Activated T-helper 17 cell treated with anti-CD3 and anti-CD28 coated beads, Interleukin-2, amount 50 U/mL, for 72 hours (primary cell): ENCODE measurements at places on chromosomes 1 and 21. TPM values are rescaled to one million over a fixed set of nuclear protein-coding genes. Genes with fewer than 3 reads are reported as not detected.

- ATAC-seq, result no peak
Observed at GRCh38 chr1:158122833-158123388, 57.8 kb upstream of the CD1D start.

DNA sequence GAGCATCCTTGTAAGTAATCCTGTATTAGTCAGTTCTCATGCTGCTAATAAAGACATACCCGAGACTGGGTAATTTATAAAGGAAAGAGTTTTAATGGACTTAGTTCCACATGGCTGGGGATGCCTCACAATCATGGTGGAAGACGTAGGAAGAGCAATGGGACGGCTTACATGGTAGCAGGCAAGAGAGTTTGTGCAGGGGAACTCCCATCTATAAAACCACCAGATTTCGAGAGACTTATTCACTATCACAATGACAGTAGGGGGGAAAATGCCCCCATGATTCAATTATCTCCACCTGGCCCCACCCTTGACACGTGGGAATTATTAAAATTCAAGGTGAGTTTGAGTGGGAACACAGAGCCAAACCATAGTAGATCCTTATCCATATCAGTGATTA, 124.7 kb downstream of the HIVEP3 start:
- ATAC-seq, result peak; percentile 46

DNA sequence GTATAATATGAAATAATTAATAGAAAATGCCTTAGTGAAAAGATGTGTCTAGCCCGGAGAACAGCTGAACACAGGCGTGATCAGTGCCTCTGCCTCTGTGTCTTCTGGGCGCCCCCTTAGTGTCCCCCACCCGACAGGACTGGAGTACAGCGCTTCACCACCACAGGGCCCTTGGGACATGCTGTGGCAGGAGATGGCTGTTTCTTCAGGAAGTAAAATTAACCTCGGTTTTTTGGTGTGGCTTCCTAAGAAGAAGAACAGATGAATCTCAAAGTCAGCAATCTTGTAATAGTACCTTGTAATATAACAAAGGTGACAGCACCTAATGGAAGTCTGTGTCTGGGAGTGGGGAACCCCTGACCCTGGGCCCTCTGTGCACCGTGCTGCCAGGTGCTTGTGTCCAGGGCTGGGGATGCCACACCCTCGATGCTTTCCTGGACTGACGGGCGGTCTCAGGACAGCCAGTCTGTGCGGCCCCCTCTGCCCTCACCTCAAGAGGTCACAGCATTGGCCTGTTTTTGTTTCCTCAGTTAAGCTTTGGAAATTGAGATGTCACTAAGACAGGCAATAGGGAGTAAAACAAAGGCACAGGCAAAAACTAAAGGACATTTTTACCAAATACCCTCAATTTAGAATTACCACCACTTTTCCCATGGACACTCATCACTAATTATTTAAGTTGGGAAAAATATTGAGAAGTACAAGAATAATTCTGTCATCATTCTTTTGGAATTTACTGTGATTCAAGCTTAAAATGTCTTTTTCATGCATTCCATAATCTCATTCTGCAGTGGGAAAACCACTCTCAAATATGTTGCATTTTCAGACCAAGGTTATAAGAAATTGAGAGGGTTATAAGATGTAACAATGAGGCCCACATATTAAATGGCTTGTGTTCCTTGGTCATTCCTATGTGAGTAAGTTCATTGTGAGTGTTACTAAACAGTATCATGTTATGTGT, 79.3 kb downstream of the ADARB1 start:
- no peak for ATAC-seq

- ATAC-seq, result no peak
Observed at GRCh38 chr1:64019818-64020217, 183.6 kb upstream of the UBE2U start.

DNA sequence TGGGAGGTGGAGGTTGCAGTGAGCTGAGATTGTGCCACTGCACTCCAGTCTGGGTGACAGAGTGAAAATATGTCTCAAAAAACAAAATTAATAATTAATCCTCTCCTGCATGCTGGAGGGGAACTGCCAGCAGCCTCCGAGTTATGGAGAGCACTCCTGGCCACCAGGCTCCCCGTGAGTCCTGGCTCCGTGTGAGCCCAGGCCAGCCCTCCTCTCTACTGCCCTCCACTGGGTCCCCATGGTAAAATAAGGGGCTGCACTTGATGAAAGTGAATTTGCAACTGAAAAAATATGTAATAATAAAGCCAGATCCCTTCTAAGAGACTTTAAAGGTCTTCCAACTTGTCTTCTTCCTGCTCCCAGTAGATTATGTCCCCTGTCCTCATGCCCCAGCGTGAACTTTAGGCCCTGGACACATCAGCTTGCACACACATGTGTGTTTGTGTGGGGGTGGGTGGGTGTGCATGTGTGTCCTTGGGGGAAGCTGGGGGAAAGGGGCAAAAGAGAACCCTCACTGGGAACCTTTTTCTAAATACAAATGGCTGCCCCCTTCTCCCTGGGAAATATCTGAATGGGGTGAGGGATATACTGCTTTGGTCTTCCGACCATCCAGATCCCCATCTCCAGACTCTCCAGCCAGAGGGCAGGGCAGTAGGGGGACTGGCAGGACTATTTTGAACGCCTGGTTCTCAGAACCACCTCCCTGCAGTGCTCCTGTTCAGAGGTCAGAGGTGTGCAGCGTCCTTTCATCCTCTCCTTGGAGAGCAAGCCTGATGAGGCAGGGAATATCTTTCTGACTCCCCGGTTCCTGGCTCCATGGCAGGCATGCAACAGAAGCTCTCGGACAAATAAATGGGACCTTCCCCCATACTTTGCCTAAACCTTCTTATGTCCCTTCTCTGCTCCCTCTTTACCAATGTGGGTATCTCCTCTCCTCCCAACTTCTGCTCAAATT, 26.2 kb downstream of the NEK2 start:
- no peak for ATAC-seq

GRCh38 chr21:44952929-44953627, 13.2 kb downstream of the SLX9 start:
- no peak for ATAC-seq

TMEM59 gene
- total RNA-seq, result 188 TPM

IL23R gene
- 15.2 TPM for total RNA-seq
